HepG2 (cell line): ENCODE measurements at places on chromosomes 5 and 9. TPM values are rescaled to one million over a fixed set of nuclear protein-coding genes. Genes with fewer than 3 reads are reported as not detected.

- no peaks in the 10 kb centered on the region for H3K36me3 ChIP-seq
- H3K27ac ChIP-seq = no peak overlapping the region
- DNase-seq = no peak
- no peaks in the 10 kb centered on the region for H3K27me3 ChIP-seq
These were observed 97.2 kb downstream of the TRIO start for GRCh38 chr5:14240359-14240758.

Gene MYOT
- total RNA-seq = not detected in 2 replicates

DNA sequence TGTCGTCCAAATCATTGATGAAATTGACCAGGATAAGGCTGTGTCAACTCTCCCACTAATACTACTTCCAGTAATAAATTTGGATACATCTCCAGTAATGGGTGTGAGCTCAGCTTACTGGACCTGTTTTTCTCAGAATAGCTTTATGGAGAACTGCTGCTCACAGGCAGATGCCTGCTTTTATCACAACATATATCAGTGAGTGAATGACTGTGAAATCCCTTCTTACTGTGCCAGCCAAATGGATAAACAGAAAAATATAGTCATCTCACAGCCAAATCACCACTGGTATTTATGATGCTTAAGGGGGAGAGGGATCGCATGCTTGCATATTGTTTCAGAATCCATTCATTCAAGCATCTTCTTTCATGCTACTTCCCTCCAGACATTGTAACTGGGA is 148.4 kb upstream of the PAPPA start:
- no peaks in the 10 kb centered on the region for H3K4me1 ChIP-seq
- DNase-seq = no peak
- no peak overlapping the region for H3K27ac ChIP-seq
- H3K36me3 ChIP-seq = no peaks in the 10 kb centered on the region

DNA sequence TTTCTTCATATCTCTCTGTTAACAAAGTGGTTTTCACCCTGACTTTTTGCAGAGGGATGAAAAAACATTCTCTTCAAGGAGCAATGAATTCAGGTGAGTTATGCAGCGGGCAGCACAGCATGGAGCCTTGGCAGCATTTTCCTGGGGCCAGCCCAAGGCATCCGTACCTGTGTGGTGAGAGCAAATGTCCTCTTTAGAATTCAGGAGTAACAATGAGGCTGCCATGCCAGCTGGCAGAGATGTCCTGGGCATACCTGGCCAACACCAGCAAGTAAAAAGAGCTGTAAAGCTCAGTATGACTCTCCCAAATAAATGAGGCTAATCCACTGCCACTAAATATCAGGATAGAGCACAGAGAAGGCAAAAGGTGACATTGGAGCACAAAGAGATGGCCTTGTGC is 277.6 kb upstream of the TRPC7 start:
- DNase-seq = no peak
- no peak overlapping the region for H3K27ac ChIP-seq
- H3K36me3 ChIP-seq = no peaks in the 10 kb centered on the region
- H3K4me1 ChIP-seq = no peaks in the 10 kb centered on the region
- H3K27me3 ChIP-seq = no peaks in the 10 kb centered on the region; the same call in 1 of the 2 replicates

- no peak for DNase-seq
- no peak overlapping the region for H3K27ac ChIP-seq
- no peaks in the 10 kb centered on the region for H3K4me1 ChIP-seq
- no peak overlapping the region for H3K4me3 ChIP-seq
These were observed 184.7 kb upstream of the PPP1R26 start for GRCh38 chr9:135294836-135295235.
